ENCODE measurements at places on chromosomes 12 and 14.

GRCh38 chr12:57109207-57110103 is 1.7 kb downstream of the STAT6 start:
- DNase-seq, result no peak

GRCh38 chr14:96084796-96085195 is 45.6 kb downstream of the C14orf132 start:
- no peak for DNase-seq

- DNase-seq, result no peak
Measured at GRCh38 chr12:67269633-67270573, 745 bp downstream of the CAND1 start.

DNA sequence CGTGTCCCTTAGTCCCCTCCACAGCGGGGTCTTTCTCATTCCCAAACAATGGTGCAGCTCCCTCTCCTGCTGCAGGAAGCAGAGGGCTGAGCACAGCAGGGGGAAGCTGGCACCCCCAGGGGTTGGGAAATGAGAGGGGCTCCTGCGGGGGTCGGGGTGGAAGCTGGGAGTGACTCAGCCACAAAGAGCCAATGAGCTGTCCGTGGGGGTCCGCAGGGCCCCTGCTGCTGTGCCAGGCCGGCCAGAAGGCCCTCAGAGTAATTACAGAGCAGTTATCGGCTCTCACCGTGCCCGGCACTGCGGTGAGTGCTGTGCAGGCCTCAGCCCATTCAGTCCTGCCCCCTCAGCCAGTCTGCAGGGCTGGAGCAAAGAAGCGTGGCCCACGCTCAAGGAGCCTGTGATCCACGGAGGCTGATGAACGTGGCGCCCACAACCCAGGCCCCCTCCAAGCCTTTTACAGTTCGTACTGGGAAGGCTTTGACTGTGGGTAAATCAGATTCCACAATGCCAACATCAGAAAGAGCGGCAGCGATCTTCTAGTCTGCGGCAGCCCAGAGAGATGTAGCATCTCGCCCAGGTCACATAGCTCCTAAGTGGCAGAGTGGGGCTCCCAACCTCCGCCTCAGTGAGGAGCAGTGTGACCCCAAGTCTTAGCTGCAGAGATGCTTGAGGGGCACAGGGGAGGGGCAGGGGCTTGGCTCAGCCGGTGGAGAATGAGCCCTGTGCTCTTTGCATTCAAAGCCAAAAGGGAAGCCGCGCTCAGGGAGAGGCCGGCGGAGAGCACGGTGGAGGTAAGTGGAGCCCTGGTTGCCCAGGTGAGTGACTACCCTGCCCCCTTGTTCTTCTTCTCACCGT is 43.4 kb downstream of the SLC6A12 start:
- DNase-seq, result no peak

GRCh38 chr12:50589650-50590435 is 85.1 kb downstream of the DIP2B start:
- DNase-seq, result no peak

DNA sequence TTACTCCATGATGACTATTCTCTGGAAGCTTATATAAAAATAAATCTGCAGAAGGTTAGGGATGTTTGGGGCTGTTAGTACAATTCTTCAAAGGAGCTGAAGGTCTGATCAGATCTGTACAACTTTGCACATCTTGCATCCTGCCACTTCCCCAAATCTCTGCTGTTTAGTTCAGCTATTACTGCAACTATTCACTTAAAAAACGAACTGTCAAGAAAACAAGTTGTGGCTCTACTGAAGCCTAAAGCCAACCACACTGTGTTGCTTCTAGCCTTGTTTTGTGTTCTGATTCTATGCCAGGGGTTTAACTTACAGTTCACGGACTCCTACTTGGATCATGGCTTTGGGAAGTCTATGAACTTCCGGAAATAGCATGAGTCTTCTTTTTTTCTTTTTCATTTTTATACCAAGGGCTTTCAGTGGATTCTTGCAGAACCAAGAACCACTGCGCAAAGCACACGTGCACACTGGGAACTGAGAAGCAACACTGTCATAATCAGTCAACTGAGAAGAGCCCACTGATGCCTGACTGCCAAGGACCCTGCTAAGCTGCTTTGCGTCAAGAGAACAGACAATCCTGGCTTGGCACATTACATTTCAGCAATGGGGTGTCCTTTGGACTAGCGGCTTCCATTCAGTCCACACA is 66.3 kb upstream of the EEA1 start:
- no peak for DNase-seq

DNA sequence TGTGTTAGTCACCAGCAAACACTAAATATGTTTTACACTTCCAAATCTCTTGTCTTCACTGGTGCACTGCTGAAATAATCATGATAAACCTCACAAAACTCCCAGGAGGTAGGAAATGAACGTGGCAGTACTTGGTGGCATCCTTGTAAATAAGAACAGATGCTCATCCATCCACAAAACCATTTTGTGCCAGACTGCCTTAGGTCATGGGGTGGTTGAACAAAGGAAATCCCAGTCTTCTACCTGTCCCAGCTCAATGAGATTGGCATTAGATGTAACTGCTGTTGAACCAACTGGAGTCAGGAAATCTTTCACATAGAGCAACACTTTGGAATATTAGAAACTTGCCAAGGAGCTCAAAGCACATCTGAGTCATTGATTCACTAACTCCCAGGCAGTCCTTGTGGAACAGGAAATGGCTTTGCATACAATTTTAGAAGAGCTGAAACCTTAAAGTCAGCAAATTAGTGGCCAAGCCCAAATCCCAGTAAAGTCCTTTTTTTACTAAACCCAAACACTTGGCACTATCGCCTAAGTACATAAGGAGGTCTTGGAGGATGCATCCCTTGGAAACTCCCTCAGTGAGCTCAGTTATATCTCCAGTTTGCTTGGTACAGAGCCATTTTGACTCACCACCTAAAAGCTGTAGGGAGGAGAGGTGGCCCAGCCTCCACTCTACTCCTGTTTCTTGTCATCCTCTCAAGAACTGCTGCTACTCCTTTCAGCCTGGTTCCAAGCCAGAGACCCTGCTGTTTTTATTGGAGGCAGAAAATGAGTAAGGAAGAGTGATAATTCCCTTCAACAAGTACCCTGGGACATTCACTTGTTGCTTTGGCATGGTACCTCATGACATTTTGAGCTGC is 208.0 kb downstream of the NOVA1 start:
- no peak for DNase-seq

DNA sequence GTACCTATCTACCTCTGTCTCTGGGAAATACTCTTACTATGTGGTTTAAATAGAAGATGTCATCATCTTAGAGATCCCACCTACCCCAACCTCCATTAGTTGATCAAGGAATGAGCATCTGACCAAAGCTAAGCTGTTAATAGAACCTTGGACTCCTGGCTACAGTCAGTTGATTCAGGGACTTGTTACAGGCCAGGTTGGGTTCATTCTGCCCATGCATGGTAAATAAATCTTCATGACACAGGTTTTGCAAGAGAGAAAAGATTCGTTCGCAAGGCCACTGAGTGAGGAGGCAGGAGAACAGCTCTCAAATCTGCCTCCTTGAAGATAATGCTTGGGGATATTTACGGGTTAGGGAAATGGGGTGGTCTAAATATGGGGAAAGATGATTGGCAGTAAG is 19.5 kb downstream of the SDR9C7 start:
- no peak for DNase-seq

DNA sequence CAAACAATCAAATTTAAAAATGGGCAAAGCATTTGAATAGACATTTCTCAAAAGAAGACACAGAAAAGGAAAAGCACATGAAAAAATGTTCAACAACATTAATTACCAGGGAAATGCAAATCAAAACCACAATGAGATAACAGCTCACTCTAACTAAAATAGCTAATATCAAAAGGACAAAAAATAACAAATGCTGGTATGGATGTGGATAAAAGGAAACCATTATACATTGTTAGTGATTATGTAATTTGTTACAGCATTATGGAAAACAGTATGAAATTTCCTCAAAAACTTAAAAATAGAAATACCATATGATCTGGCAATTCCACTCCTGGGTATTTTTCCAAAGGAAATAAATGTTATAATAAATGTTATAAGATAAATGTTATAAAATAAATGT is 52.9 kb downstream of the DUSP6 start:
- DNase-seq, result no peak

DNA sequence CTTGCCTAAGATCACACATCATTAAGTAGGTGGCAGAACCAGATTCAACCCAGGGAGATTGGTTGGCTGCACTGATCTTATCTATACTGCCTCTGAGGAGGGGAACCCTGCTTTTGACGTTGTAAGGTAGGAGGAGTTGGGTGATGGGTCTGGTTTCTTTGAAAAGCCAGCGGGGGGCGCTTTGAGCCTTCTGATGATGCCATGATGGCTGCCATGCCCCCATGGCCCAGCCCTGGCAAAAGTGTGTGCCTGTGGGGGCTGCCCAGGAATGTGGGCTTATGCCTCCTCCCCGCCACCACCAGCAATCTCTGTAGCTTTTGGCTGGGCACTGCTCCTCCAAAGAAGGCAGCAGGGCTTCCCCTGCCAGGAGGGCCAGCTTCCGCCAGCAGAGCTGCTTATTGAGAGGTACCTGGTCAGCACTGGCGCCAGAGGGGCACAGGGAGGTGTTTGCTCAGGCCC is 224.3 kb downstream of the SLC41A2 start:
- no peak for DNase-seq

Data from lower leg skin (tissue), 4 donors.